Vagina (tissue), 2 donors: ENCODE measurements at places on chromosomes 1 and 21.
A peak's percentile ranks its signal among the peaks of the same experiment; 100 is the strongest.

GRCh38 chr1:240350910-240351331 lies 259.2 kb downstream of the FMN2 start:
- no peaks in the 10 kb centered on the region for H3K4me1 ChIP-seq
- H3K27me3 ChIP-seq, result no peaks in the 10 kb centered on the region
- DNase-seq, result no peak
- H3K36me3 ChIP-seq, result no peaks in the 10 kb centered on the region

- H3K36me3 ChIP-seq, result no peaks in the 10 kb centered on the region
- no peaks in the 10 kb centered on the region for H3K4me1 ChIP-seq
- DNase-seq, result no peak
- peak overlapping the region; percentile 83 for H3K27ac ChIP-seq
- no peaks in the 10 kb centered on the region for H3K27me3 ChIP-seq
Observed at GRCh38 chr21:45554477-45555175, 12.4 kb upstream of the SLC19A1 start.

DNA sequence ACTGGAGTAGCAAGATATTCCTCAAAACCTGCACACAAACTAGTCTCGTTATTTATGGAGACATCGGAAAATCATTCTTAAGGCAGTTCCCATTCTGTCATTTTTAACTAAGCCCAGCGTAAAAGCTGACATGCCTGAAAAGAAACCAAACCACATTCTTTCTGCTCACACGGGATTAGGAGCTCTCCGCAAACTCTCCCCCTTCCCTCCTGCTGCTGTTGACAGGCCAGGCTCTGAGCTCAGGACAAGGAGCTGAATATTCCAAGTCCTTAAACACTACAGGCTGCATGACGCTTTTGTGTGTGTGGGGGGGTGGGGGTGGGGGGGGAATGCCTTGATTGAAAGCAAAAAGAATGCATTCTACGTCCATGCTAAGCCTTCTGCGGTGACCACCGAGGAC lies 5.2 kb downstream of the OLIG1 start:
- no peaks in the 10 kb centered on the region for H3K27me3 ChIP-seq
- H3K36me3 ChIP-seq, result no peaks in the 10 kb centered on the region
- peaks cover 22% of the 10 kb centered on the region for H3K4me1 ChIP-seq
- DNase-seq, result no peak
- no peak overlapping the region for H3K27ac ChIP-seq

DNA sequence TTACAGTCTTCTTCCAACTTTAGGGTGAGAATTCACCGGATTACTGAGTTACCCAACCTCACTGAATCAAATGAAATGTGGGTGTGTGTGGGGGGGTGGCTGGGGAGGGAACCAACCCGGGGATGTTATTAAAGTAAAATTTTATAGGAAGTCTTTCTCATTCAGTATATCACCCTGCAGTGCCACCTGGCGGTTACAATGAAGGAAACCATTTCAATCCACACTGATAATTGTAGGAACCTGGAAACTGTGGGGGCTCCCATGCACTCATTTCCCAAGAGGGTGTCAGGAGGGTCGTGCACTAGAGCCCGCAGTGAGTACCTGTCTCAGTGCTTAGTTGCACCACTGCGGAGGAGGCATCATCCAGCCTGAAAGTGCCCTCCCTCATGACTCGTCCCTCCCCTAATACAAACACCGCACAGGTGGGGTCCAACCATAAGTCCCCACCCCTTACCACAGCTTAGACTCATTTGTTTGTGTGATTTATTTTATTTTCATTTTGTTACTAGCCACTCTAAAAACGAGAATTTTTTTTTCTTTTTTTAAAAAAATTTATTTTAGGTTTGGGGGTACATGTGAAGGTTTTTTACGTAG lies 29.1 kb upstream of the IGSF5 start:
- H3K4me1 ChIP-seq, result no peaks in the 10 kb centered on the region
- H3K27ac ChIP-seq, result no peak overlapping the region
- no peak for DNase-seq
- H3K27me3 ChIP-seq, result no peaks in the 10 kb centered on the region
- H3K36me3 ChIP-seq, result no peaks in the 10 kb centered on the region
- no peak overlapping the region for H3K4me3 ChIP-seq

DNA sequence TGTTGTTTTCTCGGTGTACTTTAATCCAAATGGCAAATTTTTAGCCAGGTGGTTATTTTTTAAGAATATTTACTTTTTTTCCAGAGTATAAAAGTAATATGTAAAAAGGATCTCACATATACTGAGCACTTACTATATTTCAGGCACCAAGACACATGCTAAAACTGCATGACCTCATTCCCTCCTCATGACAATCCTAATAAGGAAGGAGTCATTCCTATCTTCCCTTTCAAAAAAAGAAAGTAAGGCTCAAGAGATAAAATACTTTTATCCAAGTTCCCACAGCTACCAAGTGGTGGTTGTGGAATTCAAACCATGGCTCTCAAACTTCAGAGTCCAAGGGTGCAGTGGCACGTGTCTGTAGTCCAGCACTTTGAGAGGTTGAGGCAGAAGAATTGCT lies 19.4 kb downstream of the ATP2B4 start:
- no peak for DNase-seq
- no peaks in the 10 kb centered on the region for H3K27me3 ChIP-seq
- H3K36me3 ChIP-seq, result no peaks in the 10 kb centered on the region
- peaks cover 62% of the 10 kb centered on the region for H3K4me1 ChIP-seq

- peaks cover 2% of the 10 kb centered on the region for H3K36me3 ChIP-seq
- H3K4me3 ChIP-seq, result no peak overlapping the region
- no peaks in the 10 kb centered on the region for H3K27me3 ChIP-seq
- no peak overlapping the region for H3K27ac ChIP-seq
Observed at GRCh38 chr1:219967361-219967760, 39.0 kb upstream of the SLC30A10 start.

- H3K36me3 ChIP-seq, result no peaks in the 10 kb centered on the region
- no peak overlapping the region for H3K27ac ChIP-seq
- DNase-seq, result no peak
- H3K27me3 ChIP-seq, result no peaks in the 10 kb centered on the region
Observed at GRCh38 chr1:215833941-215834729, 267.0 kb downstream of the KCTD3 start.

DNA sequence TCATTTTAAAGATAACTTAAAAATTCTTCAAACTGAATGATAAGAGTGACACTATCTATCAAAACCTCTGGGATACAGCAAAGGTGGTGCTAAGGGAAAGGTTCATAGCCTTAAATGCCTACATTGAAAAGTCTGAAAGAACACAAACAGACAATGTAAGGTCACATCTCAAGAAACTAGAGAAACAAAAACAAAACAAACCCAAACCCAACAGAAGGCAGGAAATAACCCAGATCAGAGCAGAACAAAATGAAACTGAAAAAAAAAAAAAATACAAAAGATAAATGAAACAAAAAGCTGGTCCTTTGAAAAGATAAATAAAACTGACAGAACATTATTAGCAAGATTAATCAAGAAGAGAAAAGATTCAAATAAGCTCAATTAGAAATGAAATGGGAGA lies 6.8 kb downstream of the ODF2L start:
- H3K27me3 ChIP-seq, result no peaks in the 10 kb centered on the region
- H3K4me3 ChIP-seq, result no peak overlapping the region
- H3K36me3 ChIP-seq, result no peaks in the 10 kb centered on the region

GRCh38 chr21:27840262-27840661 lies 873.4 kb upstream of the ADAMTS5 start:
- no peaks in the 10 kb centered on the region for H3K4me1 ChIP-seq
- no peak for DNase-seq
- no peaks in the 10 kb centered on the region for H3K36me3 ChIP-seq
- H3K27me3 ChIP-seq, result no peaks in the 10 kb centered on the region
- no peak overlapping the region for H3K4me3 ChIP-seq

DNA sequence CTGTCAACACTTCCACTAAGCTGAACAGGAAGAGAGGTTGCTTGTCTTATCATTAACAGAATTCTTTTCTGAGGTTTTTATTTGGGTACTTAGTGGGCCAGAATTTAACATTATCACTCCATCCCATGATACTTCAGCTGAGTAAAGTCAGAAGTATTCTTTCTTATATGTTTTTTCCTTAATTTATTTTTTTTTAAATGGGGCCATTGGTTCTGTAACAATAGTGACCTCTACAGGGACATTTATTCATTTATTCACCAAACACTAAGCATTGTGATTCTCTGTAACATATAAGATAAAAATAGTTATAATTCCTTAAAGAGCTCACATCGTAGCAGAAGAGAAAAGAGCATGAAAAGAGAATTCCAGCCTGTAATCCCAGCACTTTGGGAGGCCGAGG lies 9.8 kb downstream of the GREM2 start:
- no peak overlapping the region for H3K4me3 ChIP-seq
- H3K4me1 ChIP-seq, result no peaks in the 10 kb centered on the region
- no peaks in the 10 kb centered on the region for H3K27me3 ChIP-seq
- H3K27ac ChIP-seq, result no peak overlapping the region
- no peak for DNase-seq
- H3K36me3 ChIP-seq, result no peaks in the 10 kb centered on the region

DNA sequence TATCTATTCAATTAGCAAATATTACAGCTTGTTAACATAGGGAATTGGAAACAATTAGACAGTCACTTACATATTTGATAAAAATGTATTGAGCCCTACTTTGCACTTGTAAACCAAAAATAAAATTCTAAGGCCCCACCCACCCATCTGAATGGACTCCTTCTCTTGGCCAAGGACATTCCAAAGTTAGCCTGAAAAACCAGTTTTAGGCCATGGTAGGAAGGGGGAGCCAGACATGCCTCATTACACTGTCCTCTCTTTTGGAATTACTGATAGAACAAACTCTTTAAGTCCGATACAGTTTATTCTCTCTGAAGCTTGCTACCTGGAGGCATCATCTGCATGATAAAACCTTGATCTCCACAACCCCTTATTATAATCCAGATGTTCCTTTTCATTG lies 28.0 kb upstream of the TSPAN2 start:
- no peaks in the 10 kb centered on the region for H3K36me3 ChIP-seq
- no peak overlapping the region for H3K4me3 ChIP-seq
- no peak for DNase-seq
- H3K27ac ChIP-seq, result no peak overlapping the region

DNA sequence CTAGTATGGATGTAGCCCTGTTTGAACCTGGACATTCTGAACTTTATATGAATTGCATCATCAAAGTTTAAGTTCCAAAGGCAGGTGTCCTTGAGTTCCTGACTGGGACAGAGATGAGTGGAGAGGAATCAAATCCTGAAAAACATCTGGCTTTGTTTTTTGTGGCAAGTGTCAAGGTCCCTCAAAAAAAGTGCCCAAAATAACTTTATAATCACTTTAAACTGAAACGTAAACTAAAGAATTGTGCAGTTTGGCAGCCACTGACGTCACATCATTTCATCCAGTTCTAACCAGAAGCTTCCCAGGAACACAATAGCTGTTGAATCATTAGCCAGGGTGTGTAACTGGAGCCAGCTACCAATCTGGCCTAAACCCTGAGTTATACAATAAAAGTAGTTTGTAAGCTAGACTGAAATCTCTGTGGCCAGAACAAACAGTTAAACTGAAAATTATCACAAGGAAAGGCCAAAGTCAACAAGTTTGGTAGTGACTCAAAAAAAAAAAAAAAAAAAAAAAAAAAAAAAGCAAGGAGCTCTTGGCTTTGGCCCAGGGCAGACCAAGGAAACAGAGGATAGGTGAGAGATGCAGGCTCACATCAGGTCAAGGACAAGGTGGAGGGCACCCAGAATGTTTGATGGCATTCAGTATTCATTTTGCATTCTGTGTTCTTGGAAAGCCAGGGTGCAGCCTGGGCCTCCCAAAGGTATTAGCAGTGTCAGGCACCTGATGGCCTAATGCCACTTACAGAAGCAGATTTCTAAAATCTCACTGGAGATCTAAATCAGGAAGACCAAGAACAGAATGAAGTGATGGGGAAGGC lies 74.3 kb downstream of the TNFSF18 start:
- no peak overlapping the region for H3K27ac ChIP-seq
- H3K36me3 ChIP-seq, result no peaks in the 10 kb centered on the region
- no peaks in the 10 kb centered on the region for H3K27me3 ChIP-seq
- DNase-seq, result no peak

- no peak overlapping the region for H3K4me3 ChIP-seq
- H3K27ac ChIP-seq, result no peak overlapping the region
- no peaks in the 10 kb centered on the region for H3K36me3 ChIP-seq
- no peak for DNase-seq
Observed at GRCh38 chr1:184820956-184821355, 66.3 kb upstream of the EDEM3 start.

DNA sequence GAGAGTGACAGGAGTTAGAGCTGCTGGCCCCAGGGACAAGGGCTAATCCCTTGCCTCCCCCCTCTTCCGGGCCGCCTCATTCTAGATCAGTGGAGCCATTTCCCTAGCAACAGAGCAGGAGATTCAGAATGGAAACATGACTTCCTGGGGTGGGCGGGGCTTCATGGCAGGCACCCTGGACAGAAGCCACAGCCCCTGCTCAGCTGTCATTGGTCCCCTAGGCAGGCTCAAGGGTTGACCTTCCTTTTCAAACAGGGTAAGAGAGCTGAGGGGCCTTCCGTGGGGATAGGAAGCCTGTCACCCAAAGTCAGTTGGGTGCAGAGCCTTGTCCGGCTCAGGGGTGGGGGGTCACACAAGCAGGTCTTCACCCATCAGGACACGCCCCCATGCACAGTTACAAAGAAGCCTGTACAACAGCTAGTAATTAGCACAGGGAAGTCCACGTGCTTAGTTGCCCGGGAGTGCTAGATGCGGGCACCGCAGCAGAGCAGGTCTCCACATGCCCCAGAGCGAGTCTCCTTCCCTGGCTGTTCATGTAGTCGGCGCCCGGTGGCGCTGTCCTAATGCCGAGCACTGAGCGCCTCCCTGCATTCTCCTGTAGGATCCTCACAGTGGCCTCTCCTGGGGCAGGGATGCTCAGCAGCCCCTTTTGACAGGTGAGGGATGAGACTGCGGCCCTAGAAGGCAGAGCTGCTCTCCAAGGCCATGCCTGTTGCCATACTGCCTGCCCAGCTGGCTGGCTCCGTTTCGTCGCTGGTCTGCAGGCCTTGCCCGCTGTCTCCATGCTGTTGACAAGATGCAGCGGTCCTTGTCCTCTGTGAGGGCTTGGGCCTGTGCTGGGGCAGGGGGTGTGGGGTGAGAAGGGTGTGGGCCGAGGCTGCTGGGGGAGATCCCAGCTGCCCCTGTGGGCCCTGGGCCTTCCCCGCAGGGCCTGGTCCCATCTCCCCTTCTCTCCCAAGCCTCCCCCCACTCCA lies 5.1 kb downstream of the TMEM201 start:
- no peak overlapping the region for H3K4me3 ChIP-seq
- DNase-seq, result no peak
- no peak overlapping the region for H3K27ac ChIP-seq
- H3K4me1 ChIP-seq, result peaks cover 50% of the 10 kb centered on the region
- H3K36me3 ChIP-seq, result no peaks in the 10 kb centered on the region
